Chondrocyte (in vitro differentiated cells): ENCODE measurements at places on chromosomes 7 and 10.

DNA sequence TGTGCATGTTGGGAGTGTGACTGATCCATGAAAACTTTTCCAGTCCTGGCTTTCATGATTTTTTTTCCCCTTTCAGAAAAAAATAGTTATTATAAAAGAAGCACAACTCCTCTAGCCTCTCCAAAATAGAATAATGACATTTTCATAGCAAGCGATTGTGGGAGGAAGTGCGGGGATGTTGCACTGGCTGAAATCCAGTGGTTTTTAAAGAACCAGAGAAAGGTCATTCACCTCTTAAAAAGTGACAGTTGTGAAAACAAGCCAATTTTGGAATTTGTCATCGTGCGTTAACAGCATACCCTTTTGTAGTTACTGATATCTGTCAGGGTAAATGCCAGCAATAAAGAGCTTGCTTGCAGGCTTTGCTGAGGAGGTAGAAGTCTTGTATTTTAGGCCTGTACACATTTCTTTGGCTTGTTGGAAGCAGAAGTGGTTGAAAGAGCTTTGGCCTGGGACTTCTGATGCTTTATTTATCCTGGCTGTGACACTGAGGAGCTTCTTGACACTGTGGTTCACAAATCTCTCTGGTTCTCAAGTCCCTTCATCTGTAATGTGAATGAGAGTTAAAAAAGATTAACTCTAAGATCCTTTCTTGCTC lies 545.9 kb downstream of the REEP3 start:
- no peak for DNase-seq

GRCh38 chr7:113370910-113371309 lies 252.6 kb upstream of the SMIM30 start:
- no peak for DNase-seq

DNA sequence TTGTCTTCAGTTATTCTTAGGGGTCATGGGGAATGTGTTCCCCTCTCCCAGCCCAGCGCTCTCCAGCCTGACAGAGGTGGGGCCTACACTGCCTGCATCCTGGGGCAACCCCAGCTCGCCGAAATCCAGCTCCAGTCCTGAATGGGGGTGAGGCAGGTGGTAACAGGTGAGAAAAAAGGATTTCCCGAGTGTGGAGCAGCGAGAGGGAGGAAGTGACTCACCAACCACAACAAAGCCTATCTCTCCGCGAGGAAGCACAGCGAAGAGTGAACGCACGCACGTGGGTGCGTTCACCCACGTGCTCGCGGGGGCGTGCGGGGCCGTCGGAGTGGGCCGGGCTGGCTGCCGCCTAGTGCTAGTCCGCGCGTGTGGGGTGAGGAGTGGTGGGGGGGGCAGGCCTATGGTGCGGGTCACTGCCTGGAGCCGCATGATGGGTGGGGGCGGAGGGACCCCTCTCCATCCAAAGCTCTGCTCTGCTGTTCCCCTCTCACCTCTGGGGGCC lies 855 bp upstream of the PALD1 start:
- DNase-seq: no peak

GRCh38 chr7:86814661-86815379 lies 171.1 kb downstream of the GRM3 start:
- DNase-seq: no peak

GRCh38 chr10:43683451-43684291 lies 35.0 kb upstream of the ZNF32 start:
- DNase-seq: no peak

DNA sequence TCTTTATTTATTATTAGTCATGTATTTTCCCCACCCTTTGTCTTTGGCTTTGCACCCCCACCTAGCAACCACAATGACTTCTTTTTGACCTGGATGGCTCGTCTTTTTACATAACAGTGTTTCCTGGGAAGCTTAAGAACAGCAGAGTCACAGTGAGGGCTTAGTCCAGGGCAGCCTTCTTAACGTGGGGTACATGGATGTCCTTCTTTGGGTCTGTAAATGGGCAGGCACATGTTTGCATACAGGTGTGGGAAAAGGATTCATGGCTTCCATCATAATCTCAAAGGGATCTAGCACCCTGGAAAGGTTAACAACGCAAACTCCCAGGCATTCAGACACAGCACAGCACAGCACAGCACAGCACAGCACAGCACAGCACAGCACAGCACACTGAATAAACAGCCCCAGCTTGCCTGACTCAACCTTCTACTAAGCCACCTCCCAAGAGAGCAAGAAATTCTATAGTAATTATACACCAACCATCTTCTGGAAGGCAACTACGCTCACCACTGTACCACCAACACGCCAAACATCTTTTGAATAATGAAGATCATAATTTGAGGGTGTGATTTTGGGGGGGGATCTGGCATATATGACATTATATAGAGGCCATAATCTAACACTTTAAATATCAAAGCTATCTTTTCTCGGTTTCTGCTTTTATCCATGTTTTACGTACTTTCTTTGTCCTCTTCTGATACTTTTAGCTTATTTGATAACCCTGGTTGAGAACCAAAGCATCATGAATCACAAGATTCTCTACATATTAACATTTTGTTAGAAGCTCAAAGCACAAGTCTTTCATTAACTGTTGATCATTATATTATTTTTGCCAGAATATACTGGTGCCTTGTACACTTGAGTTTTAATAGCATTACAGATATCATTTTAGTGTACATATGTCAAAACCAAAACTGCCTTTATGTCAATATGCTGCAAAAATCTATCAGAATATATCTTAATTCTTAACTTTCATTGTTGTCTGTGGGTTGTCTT lies 177.2 kb upstream of the KLF14 start:
- no peak for DNase-seq

DNA sequence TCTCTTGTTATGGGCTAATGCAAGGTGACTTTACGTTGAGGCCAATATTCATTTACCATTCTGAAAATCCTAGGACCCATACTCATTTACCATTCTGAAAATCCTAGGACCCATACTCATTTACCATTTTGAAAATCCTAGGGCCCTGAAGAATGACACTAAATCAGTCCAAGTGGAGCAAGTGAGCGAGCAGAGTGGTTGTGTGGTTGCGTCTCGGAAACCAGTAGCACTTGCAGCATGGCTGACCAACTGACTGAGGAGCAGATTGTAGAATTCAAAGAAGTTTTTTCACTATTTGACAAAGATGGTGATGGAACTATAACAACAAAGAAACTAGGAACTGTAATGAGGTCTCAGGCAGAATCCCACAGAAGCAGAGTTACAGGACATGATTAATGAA lies 6.9 kb downstream of the SAR1A start:
- no peak for DNase-seq

GRCh38 chr10:15296701-15297100 lies 74.4 kb downstream of the FAM171A1 start:
- no peak for DNase-seq

GRCh38 chr10:54124209-54124885 lies 676.7 kb downstream of the PCDH15 start:
- DNase-seq: no peak

- DNase-seq: no peak
Observed at GRCh38 chr10:80590585-80591125, 53.0 kb downstream of the SH2D4B start.

- DNase-seq: no peak
Observed at GRCh38 chr10:34907743-34908430, 92.8 kb upstream of the PARD3 start.

- DNase-seq: no peak
Observed at GRCh38 chr7:114062810-114063209, 144.0 kb upstream of the PPP1R3A start.

DNA sequence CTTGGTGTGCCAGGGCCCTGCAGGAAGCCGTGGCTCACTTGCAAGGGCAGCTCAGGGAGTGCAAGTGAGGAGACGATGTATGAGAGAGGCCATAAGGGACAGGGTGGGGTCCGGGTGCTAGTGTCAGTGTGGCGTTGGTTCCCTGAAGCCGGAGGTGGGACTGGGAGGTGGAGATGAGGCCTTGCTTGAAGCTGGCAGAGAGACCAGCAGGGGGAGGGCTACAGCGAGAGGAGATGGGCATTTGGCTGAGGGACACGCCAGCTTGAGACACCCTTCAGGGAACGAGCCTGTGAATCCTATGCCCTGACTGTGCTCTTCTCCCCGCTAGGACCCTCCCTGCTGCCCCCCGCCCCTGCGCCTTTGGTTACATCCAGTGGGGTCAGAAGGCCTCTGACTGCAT lies 529.1 kb downstream of the TCERG1L start:
- DNase-seq: no peak

- DNase-seq: no peak
Observed at GRCh38 chr7:106875508-106875907, 10.4 kb downstream of the PIK3CG start.

DNA sequence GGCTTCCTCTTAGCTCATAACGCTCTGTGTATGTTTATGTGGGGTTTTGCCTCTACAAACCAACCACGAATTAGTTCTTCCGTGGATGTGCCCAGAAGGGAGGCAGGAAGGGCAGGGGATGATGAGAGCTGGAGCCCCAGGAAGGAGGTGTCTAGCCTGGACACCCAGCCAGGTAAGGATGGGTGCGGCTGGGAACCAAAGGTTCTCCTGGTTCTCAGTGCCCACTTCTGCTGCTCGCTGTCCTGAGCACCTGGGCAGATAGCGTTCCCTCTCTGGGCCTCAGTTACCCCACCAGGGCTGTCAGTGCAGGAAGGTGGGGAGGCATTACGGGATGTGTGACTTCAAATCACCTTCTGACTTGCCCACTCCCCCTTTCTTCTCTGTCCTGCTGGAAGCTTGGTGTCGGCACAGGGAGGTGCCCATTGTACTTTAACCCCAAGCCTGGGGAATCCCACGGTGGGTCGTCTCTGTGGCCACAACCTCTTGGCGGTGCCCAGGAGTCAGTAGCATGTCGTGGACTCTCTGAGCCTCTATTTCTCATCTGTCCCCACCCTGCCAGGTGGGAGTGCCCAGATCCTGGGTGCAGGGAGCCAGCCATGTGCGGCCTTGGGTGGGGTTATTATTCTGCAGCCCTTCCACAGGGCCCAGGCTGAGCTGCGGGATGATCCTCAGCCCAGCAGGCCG lies 18.7 kb upstream of the PCBD1 start:
- peak; percentile 51 for DNase-seq
